Stimulated activated CD4-positive, alpha-beta T cell treated with anti-CD3 and anti-CD28 coated beads, Interleukin-1b, Interleukin-23, amount 100 ng/mL, for 4 hours (primary cell): ENCODE measurements at places on chromosomes 13 and 19.
A peak's percentile ranks its signal among the peaks of the same experiment; 100 is the strongest.

GRCh38 chr13:106987427-106987785, 419.5 kb upstream of the ARGLU1 start:
- no peak for DNase-seq

DNA sequence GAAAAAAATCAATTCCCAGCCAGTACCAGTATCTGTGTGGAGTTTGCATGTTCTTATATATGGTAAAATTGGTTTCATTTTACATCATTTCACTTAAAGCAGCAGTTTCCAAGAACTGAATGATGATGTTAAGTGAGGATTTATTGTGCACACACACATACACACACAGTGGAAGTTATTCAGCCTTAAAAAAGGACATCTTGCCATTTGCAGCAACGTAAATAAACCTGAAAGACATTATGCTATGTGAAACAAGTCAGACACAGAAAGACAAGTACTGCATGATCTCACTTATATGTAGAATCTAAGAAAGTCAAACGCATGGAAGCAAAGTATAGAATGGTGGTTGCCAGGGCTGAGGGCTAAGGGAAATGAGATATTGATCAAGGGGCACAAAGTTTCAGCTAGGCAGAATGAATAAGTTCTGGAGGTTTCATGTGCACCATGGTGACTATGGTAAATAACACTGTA, 5.3 kb downstream of the SIGLECL1 start:
- no peak for DNase-seq

DNA sequence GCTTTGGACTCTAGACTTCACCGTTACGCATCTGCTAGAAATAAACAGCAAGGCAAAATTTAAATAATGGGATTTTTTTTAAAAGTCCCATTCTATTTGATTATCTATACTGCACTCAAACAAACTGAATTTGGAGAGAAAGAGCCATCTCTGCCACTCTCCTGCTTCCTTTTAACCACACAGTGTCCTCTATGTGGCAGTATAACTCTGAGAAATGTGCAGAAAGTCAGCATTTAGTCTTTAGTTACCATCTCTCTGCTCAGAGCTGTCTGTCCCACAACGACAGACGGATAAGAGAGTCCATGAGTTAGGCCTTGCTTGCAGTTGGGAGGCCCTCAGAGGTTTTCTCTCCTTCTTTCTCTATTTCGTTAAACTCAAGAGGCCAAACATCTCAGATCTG, 21.2 kb downstream of the CCNA1 start:
- no peak for DNase-seq

DNA sequence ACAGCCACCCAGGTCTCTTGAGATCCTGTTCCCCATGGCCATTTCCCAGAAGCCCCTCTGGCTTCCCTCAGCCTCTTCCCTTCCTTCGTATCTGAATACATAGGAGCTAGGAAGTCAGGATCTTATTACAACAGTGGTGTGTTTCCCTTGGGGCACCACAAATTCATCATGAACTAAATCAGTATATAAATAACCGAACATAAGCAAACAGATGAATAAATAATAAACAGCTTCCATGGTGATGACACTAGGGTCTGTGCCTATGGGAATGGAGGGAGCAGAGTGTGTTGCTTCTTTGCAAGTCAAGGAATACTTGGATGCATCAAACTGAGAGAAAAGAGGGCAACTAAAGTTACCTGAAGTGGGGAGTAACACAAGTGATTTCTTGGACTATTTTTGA, 527.6 kb downstream of the LMO7 start:
- no peak for DNase-seq

DNA sequence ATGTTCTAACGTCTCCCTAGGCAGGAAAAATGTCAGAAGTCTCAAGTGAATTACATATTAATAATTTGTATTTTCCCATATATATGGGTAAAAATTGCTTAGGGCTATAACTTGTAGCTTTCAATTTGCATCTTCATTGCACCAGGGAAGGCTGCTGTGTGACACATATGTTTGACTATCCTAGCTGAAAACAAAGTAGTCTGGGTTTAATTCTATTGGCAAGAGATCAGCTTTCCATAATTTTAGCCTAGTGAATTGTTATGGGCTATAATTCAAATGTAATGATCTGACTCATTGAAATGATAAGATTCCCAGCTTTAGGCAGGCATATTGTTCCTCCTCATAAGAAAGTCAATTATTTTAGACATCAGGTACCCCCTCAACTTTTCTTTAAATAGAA, 553.1 kb downstream of the DCT start:
- no peak for DNase-seq

- DNase-seq = no peak
Measured at GRCh38 chr13:89432997-89433396, 1761.8 kb downstream of the SLITRK5 start.

DNA sequence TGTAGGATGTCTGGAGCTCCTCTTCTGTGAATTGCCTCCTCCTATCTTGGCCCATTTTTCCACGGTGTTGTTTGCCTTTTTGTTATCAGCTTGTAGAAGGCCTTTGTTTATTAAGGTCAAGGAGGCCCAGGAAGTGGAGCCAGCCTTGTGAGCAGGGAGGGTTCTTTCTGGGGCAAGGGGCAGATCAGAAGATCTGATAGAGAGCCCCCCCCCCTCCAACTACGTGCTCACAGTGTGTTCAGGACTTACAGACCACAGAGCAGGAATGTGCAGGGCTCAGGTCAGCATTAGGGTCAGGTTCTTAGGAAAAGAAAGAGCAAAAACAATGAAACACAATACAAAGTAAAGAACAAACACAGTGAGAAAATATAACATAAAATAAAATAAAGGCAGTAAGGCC, 59.4 kb downstream of the CCNE1 start:
- no peak for DNase-seq

DNA sequence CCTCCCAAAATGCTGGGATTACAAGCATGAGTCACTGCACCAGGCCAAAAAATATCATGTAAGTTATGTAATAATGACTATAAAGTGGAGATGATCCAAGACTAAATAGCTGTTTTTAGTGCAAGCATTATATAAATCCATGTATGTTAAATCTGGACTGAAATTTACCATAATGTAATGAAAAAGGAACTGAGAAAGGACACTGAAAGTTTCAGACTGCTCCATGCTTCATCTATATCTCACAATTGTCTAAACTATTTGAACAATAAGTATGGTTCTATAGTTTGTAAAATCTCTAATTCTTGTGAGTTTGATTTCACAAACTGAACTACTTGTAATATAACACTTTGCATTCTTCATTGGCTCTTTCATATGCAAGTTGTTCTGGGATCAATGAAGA, 2299.5 kb downstream of the PCDH9 start:
- no peak for DNase-seq

DNA sequence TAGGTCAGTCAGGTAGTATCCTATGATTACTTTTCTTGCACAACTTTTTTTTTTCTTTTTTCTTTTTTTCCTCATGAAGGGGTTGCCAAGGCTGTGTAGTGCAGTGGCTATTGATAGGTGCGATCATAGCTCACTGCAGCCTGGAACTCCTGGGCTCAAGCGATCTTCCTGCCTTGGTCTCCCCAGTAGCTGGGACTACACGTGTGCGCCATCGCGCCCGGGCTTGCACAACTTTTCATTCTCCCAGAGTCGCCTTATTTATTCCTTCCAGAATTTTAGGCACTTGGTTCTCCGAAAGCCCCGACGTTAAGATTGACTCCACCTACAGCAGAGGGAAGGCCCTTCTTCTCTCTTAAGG, 867 bp upstream of the ZNF613 start:
- no peak for DNase-seq

DNA sequence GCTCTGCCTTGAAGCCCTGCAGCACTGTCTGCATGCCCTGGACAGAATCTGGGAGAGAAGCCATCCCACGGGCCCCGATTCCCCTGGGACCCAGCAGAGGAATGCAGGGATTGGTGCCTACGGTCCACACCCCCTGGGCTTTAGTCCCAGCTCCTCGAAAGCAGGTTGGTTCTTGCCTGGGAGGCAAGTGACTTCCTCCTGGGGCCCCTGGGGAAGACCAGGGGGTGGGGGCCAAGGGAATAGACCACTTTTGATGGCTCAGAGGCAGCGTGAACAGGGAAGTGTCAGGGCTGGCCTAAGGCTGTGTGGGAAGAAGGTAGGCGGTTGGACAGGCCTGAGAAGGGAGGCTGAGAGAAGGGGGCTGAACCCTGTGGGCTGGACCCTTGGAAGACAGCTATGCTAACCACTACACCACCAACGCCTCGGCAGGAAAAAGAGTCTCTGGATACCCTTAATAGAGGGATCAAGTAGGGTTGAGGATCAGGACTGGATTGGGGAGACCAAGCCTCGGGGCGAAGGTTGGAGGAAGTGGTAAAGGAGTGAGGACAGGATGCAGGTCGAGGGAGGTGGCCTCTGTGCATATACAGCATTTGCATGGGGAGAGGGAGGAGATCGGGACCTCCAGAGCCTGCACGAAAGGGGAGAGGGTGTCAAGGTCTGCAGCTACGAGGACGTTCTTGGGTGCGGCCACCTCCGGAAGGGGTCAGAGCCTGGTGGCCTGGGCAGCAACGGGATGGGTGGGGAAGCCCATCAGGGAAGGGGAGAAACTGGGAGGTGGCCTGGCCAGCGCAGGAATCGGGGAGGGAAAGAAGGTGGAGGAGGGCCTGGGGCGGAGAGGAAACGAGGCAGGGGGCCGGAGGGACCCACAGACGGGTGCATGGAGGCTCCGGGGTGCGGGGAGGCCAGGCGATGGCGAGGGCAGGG, 709 bp downstream of the DPP9 start:
- DNase-seq = peak; percentile 5
